Retinal pigment epithelial cell (primary cell): ENCODE measurements at places on chromosomes 5 and 9.

GRCh38 chr5:78116167-78116566 lies 178.3 kb downstream of the AP3B1 start:
- DNase-seq, result no peak

- DNase-seq, result no peak
These were observed 6.9 kb upstream of the EGR1 start for GRCh38 chr5:138458384-138458783.

GRCh38 chr9:91197232-91198181 lies 164.2 kb downstream of the AUH start:
- DNase-seq, result peak; percentile 86

GRCh38 chr5:57853929-57854697 lies 371.5 kb upstream of the ACTBL2 start:
- DNase-seq, result no peak

GRCh38 chr5:136927571-136927970 lies 562.2 kb upstream of the TRPC7 start:
- DNase-seq, result no peak

GRCh38 chr5:119328753-119329602 lies 26.8 kb upstream of the TNFAIP8 start:
- no peak for DNase-seq

DNA sequence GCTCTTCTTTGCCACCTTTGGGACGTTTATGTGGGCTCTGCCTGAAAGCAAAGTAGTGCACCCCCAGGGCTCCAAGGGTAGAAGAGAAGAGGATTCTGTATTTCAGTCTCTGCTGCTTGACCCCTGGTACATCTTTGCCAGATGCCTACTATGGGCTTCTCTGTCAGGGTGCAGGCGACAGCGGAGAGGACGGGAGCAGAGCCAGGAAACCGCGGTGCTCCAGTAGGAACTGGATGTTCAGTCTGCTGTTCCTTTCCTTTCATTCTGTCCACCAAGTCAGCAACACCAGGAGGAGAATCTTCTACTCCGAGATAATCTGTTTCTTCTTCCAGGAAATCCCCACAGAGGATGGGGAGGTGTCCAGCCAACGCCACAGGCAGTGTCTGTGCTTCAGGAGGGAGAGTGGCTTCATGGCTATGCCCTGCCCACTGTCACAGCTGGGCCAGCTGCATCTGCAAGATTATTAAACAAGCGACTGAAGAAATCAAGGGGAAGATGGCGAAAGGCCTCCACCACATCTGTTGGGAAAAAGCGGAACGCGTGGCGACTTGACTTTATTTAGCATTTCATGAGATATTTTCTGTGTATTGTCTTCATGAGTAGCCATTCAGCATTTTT lies 398.3 kb downstream of the IRX1 start:
- DNase-seq, result no peak

GRCh38 chr9:110808599-110808980 lies 140.0 kb downstream of the MUSK start:
- DNase-seq, result no peak

- DNase-seq, result no peak
These were observed 52.4 kb downstream of the AHRR start for GRCh38 chr5:373710-374602.

DNA sequence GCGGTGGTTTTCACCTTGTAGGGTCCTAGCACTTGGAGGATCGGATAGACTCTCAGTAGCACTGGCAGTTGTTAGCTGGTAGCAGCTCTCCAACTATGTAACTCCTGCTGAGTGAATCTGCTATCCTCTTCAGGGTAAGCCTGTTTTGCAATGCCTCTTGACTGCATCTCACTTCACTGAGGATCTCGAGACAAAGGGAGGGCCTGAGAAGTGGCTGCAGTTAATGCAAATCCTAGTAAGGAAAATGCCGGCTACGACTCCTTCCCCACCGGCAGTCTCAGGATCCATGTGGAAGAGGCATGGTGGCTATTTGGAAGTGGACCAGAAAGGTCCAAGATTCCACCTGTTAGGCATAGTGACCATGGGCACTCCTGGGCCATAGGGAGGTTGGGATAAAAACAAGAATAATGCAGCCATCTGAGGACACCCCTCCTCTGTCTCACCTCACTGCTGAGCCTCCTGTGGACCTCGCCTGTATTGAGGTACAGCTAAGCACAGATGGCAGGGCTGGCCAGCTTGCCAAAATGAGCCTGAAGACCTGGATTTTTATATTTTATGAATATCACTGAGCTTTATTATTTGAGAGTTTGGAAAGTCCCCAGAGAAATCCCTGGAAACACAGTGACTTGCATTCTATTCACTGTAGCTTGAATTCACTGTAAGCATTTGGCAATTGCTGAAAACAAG lies 146.0 kb downstream of the LIFR start:
- DNase-seq, result no peak

GRCh38 chr5:88256872-88257271 lies 11.8 kb downstream of the TMEM161B start:
- DNase-seq, result no peak

- DNase-seq, result peak; percentile 62
These were observed 39.4 kb upstream of the MAP1B start for GRCh38 chr5:72067682-72068470.

- no peak for DNase-seq
These were observed 122.4 kb upstream of the PRDM9 start for GRCh38 chr5:23385036-23385435.

GRCh38 chr9:127979333-127980059 lies 1.3 kb downstream of the EEIG1 start:
- no peak for DNase-seq

- no peak for DNase-seq
These were observed 63.5 kb downstream of the MPDZ start for GRCh38 chr9:13215791-13216554.

DNA sequence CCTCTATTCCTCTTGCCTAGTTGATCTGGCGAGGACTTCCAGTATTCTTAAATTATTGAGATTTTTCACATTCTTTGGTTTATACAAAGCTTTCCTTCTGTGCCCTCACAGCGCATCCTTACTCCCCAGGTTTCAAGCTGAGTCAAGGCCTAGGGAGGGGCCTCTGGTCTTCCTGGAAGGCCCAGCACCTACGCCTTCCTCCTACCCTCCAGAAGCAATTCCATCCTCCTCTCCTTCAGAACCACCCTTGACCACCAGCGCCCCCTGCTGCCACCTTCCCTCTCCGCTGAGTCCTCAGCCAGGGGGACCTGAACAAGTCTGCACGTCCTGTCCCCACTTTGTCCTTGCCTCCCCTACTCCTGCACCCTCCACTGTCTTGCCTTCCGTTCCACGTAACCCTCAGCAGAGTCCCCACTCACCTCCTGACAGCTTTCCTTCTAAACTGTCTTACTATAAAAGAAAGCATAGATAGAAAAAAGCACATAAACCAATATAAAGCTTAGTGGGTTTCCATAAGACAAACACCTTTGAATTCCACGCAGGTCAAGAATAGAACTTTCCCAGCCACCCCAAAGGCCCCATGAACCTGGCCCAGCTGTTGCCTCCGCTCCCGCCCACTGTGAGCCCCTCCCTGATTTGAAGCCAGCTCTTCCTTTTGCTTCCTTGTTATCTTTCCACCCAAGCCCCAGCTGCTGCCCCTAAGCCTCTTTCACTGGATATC lies 63.0 kb upstream of the CTSL start:
- DNase-seq, result peak; percentile 28
